Hindlimb muscle (tissue), 1 donor: ENCODE measurements at places on chromosomes 1 and 21. TPM values are rescaled to one million over a fixed set of nuclear protein-coding genes. Genes with fewer than 3 reads are reported as not detected.

GRCh38 chr1:226405411-226405988 is 2.4 kb downstream of the PARP1 start:
- DNase-seq: no peak

GRCh38 chr1:181485287-181486097 is 2.2 kb downstream of the CACNA1E start:
- DNase-seq: no peak

DNA sequence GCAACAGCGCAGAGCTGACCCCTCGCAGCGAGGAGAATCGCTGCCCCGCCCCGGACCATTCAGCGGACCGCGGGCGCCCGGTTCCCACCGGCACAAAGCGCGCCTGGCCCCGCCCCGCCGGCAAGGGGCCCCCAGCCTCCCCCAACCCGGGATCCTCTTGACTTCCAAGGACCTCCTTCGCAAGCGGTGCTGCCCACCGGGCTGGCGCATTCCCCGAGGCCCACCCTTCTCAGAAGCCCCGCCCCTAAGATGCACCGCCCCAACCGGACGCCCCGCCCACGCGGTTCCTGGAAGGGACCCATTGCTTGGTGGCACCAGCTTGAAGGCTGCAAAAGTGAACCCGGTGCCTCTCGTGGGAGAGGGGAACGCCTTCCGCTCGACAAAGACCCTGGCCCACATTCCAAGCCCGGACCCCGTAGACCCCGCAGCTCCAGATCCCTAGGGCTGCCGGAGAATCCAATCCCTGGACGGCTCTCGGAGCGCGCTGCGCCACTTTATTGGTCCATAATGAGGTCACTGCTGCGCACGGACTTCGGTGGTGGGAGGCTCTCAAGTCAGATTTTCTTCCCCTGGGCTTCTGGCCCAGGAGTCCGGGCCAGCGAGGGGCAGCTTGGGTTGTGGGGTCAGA is 2.0 kb downstream of the HES3 start:
- no peak for DNase-seq

- DNase-seq: no peak
These were observed 19.8 kb upstream of the SARS1 start for GRCh38 chr1:109193653-109194590.

DNA sequence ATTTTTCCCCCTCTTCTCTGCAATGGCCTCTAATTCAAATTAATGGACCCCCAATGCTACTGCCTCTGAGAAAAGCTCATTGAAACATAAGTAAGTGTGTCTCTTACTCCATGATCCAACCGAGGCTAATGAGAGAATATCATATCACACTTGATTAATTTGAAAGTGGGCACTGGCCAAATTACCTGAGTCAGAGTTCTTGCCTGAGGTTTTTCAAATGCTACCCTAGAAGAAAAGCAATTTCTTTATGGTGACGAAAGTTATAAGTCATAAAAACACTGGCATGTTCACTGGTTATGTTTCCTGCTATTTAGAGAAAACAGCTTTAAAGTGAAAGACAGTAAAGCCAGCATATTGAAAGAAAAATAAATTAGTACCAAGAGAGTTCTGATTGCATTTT is 368.8 kb upstream of the TMPRSS15 start:
- DNase-seq: no peak

GRCh38 chr1:203932556-203932955 is 71.2 kb downstream of the SNRPE start:
- DNase-seq: no peak

DNA sequence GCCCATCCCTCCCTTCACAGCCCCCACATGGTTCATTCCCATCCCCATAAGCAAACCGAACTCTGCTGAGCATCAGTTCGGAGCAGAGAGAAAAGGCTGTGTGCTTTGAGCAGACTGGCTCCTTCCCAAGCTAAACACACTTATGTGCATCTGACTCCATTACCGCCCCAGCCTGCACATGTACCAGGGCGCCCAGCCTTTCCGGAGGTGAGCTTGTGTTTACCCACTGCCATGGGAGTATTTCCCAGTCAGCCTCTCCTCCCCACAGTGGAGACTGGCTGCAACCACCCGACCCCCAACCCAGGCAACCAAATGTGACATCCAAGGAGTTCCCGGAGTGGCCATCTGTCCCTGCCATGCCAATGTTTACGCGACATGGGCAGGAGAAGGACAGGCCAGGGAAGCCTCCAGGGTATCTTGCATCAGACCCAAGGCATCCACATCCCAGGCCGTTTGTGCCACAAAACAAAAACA is 9.4 kb downstream of the TIAM1 start:
- DNase-seq: no peak

DNA sequence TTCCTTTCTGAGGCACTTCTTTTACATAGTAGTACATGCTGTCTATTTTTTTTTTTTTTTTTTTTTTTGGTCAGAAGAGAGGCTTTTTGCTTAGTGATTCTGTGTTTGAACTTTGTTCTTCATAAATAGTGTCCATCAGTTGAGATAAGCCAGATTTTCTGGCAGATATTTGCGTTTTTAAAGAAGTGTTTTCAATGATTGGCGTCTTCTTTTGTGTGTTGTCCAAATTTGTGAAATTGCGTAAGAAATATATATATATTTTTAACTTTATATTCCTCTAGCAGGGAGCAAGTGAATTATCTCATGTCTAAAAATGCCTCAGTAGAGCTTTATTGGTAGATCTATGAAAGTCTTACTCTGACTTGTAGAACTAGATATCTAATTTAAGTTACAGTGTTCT is 28.3 kb downstream of the NEK7 start:
- DNase-seq: no peak

DNA sequence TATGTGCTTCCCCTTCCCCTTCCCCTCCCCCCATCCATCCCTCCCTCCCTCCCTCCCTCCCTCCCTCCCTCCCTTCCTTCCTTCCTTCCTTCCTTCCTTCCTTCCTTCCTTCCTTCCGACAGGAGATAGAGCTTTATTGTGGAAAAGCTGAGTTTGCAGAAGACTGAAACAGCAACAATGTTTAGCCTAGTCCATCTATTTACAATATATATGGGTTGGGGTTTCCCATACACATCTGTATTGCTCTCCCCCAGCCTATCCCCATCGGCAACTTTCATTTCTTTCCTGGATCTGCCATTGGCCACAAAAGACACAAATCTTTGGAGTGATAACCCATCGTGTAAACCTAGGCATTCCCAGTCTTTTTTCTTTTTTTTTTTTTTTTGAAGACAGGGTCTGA is 222.3 kb downstream of the USH2A start:
- no peak for DNase-seq

GRCh38 chr1:218165701-218166114 is 119.4 kb upstream of the RRP15 start:
- no peak for DNase-seq

DNA sequence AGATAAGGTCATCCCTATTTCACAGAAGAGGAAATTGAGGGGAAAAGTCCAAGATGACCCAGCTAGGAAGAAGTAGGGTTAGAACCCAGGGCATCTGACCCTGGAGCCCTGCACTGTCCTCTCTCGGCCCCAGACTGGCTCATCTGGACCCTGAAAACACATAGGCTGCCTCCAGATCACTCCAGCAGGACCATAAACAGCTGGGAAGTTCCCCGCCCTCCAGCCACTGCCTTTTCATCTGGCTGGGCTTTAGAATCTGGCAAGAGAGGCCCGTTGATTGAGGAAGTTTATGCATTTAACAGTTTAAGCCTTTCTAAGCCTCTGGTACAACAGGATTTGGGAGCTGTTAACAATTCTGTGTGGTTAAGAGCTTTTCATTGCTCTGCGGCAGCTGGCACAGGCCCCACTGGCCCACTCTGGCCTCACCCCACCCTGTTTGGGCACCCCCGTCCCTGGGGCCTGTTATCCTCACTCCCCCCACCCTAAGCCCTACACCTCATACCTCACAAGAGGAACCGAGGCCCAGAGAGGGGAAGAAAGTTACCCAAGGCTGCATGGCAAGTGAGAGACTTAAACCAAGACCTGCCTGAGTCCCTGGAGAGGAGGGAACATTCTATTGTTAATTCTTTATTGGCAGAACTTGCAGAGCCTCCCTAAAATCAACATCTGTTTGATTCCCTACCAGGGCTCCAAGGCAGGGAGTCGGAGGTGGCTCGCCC is 84.2 kb downstream of the EPHB2 start:
- peak; percentile 84 for DNase-seq

Gene SPRR3
- polyA plus RNA-seq: not detected
